Inflammatory macrophage treated with lipopolysaccharide for 4 hours (primary cell): ENCODE measurements at places on chromosomes 11 and 22.
A peak's percentile ranks its signal among the peaks of the same experiment; 100 is the strongest.

GRCh38 chr11:87020764-87021365 lies 16.9 kb upstream of the TMEM135 start:
- DNase-seq: no peak

GRCh38 chr22:47126344-47126811 lies 363.9 kb downstream of the TBC1D22A start:
- DNase-seq: no peak

GRCh38 chr11:55726715-55727324 lies 46.4 kb upstream of the OR5D13 start:
- DNase-seq: no peak

- no peak for DNase-seq
Measured at GRCh38 chr22:37358917-37359316, 68.4 kb downstream of the ELFN2 start.

DNA sequence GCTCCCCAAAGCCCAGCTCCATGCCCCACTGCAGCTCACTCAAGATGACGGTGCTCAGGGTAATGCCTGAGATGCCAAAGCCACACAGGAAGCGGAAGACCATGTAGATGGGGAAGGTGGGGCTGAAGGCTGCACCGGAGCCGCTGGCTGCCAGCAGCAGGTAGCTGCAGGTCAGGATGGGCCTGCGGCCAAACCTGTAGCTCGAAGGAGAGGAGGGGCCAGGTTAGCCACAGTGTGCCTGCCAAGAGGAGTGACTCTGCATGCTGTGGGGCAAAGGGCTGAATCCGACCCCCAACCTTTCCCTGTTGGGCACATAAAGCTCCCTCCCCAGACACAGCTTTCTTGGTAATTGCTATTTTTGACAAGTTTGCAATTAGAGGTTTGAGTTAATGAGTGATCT lies 14.9 kb upstream of the SLC22A6 start:
- DNase-seq: no peak

DNA sequence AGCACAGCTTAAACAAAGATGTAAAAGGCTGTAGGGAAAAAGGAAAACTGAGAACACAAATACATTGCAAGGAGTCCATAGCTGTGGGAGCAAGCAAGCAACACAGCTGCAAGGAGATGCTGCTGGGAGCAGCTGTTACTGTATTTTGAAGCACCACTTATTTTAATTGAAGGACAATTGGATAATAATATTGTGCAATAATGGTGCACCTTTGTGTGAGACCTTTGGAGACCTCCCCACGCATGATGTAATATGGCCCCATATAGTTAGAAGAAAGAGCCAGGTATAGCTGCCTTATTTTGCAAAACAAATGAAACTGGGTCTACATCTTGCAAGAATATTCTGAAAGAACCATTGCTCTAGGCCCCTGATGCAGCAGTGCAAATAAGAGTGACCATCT lies 191.1 kb upstream of the KIRREL3 start:
- DNase-seq: no peak

DNA sequence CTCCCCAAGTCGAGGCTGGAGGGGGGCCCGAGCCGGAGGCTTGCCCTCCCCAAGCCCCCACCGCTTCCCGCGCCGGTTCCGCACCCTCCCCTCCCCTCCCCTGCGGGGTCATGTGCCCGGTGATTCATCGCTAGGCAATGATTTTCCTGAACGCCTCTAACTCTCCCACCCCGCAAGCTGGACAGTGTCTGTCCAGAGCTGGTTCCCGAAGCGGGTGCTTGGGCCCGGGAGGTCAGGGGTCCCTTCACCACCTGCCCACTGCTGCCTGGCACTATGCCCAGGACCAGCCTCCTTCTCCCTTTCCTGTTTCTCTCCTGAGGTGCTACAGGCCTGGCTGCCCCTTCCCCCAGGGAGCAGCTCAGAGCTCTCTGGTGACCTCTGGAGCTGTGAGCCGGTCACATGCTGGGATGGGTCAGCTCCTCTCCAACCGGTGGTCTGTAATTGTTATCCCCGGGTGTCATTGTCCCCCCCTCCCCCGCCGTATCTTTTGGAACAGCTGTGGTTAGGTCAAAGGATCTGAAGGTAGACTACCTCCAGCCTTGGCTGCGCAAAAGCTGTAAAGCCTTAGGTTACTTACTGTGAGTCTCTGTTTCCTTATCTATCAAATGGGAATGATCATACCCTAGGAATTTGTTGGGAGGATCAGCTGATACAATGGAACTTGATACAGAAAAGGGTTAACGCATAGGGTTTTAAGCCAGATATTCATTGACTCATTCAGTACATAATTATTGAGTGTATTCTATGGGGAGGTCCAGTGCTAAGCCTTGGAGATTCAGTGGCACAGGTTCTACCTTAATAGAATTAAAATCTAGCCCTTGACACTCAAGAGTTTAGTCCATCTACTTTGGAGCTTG lies 753 bp downstream of the STX3 start:
- peak; percentile 72 for DNase-seq

DNA sequence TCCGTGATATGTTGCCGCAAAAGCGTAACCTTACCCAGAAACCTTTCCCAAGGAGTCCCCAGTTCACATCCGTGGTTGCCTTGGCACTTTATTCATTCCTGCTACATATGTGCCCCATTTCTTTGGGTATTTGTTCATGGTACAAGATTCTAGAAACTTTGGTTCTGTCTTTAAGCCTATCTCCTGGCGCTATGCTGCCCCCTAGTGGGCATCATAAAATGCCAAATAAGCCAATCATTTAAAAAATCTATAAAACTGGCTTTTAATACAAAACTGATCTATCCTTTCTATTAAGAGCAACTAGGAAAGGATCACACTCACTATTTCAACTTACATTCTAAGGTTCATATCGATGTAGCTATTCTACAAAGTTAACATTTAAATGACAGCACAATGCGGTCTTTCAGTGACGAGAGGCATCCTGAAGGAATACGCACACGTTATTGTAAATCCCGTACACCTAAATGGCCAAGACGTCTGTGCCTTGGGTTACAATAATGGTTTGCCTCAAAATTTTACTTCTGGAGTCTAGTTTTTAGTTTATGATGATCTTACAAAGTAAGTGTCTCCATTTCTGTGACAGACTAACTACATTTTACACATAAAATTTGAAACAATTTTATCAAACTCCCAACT lies 16.2 kb downstream of the PIWIL3 start:
- DNase-seq: peak; percentile 45

DNA sequence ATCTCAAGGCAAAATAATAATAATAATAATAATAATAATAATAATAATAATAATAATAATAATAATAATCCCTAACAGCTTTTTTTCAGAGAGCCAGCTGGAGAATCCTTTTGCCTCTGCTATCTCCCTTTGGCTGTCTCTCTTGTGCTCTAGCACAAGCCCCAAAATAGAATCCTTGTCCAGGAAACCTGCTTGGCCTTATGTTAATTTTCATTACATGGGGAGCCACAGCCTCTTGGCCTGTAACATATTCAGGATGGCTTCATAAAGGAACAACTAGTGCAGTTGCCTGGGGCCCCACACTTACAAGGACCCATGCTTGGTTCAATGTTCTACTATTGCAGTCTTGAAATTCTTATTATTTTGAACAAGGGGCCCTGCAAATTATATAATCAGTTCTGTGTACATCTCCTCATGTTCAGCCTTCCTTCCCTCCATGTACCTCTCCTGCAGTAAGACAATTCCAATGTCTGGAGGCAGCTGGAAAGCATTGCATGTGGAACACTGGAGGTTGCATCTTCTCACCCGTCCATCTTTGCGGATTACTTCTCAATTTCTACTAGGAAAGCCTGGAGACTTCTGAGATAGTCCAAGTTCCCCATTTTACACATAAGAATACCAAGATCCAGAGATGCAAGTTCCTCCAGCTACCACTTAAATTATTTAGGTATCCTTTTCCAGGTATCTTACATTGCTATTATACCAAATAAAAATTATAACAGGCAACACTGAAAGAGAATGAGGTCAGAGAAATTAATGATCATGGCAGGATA lies 37.8 kb upstream of the SORL1 start:
- DNase-seq: peak; percentile 43

- no peak for DNase-seq
Measured at GRCh38 chr11:44651535-44652155, 75.1 kb upstream of the TSPAN18 start.

GRCh38 chr11:6705905-6706535 lies 22.9 kb upstream of the MRPL17 start:
- DNase-seq: peak; percentile 60

- DNase-seq: peak; percentile 19
Measured at GRCh38 chr22:32661296-32661695, 140.2 kb upstream of the TIMP3 start.

- peak; percentile 27 for DNase-seq
Measured at GRCh38 chr11:104060820-104061219, 24.4 kb downstream of the DDI1 start.

- no peak for DNase-seq
Measured at GRCh38 chr11:34235591-34236071, 122.2 kb downstream of the ABTB2 start.

GRCh38 chr11:116467823-116468222 lies 305.0 kb downstream of the BUD13 start:
- no peak for DNase-seq

DNA sequence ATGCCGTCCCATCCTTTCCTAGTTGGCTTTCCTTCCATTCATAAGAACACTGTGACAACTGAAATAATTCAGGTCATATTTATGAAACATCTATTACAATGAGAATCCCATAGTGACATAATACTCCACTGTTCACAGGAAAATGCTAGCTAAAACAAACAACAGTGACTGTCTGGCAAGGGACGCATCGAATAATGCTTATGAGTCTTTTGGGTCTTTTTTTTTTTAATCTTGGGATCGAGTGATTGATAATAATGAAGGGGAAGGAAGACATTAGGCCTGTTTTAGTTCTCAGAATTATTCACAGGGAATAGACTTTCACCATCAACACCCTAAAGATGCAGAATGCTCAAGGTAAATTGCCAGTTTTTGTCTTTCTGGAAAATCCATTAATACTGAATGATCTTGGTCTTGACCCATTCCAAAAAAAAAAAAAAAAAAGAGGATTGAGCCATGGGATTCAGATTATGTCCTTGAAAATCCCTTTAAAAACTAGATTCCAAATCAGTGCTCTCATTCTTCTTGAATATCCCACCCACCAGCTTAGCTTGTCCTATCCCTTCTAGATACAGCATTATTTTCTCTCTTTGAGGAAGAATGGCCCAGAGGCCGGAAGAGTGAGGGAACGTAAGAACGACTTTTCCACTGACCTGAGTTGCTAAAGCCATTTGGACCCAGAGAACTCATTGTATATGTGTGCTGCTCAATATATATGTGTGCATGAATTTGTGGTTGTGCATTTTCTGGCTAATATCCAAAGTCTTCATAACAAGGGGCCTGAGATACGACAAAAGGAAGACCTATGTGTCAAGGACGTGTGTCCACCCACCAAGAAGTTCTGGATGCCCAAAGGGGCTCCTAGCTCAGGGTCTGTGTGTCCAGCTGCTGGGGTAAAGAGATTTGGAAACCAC lies 35.2 kb upstream of the CREB3L1 start:
- no peak for DNase-seq

GRCh38 chr11:47979378-47980087 lies 826 bp upstream of the PTPRJ start:
- no peak for DNase-seq

GRCh38 chr11:122751292-122752070 lies 86.8 kb upstream of the CRTAM start:
- no peak for DNase-seq

GRCh38 chr11:27387362-27387761 lies 24.3 kb upstream of the CCDC34 start:
- DNase-seq: no peak

GRCh38 chr11:16897470-16898061 lies 116.6 kb downstream of the PLEKHA7 start:
- DNase-seq: peak; percentile 59

- DNase-seq: no peak
Measured at GRCh38 chr11:129846508-129847335, 31.1 kb downstream of the TMEM45B start.

DNA sequence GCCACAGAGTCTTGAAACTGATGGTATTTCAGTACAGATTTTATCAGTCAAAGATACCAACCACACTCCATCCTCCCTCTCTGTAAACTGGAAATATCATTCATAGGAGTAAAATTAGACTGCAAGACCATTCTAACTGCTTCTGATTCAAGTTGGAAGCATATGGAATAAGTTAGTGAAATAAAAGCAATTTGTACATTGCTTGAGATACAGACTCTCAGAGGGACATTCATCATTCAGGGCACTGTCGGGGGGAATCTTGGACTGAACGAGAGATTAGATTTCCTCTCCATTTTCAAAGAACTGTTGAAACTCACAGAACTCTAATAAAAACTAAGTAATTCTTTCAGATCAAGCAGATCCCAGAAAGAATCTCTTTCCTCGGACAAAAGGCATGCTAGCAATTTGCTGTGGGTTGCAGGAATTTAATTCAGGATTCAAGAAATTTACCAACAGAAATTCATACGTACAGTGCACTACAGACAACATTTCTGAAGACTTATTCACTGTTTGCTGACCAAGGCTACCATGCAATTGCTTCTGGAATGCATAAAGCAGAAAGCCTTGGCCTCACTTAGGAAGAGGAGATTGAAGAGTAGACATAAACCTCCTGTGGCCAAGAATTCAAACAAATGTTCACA lies 34.1 kb downstream of the PAMR1 start:
- DNase-seq: no peak

DNA sequence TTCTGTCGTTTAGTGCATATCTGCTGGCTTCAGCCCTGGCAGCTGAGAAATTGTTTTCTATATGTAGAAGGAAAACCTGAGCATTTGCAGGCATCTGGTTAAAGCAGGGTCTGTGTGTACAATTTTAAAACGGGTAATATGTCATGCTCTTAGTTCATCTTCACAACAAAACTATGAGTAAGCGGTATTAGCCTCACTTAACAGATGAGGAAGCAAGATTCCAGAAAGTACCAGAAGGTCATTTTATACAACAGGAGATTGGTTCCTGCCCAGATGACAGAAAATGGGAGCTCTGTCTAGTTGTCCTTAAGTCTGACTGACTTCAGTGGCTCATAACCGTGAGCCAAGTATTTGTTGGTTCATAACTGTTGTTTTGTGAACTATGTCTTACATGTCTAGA lies 1.1 kb downstream of the TIMM10B start:
- DNase-seq: peak; percentile 71

GRCh38 chr11:117127171-117127901 lies 16.8 kb upstream of the PAFAH1B2 start:
- no peak for DNase-seq

DNA sequence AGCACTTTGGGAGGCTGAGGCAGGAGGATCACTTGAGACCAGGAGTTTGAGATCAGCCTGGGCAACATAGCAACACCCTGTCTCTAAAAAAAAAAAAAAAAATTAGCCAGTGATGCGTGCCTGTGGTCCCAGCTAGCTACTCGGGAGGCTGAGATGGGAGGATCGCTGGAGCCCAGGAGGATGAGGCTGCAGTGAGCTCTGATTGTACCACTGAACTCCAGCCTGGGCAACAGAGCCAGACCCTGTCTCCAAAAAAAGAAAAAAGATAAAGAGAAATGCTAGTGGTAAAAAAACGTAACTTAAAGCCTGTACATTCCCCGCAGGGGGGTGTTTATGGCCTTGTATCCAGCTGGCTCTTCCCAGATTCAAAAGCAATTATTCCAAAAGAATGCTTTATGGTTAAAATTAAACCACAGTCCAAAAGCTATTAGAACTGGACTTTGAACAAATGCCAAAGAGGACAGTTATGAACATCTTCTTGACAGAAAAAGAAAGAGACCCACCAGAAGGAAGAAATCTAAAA lies 16.4 kb upstream of the SNX32 start:
- DNase-seq: peak; percentile 36

- no peak for DNase-seq
Measured at GRCh38 chr22:32334660-32335365, 22.9 kb upstream of the RFPL3 start.

- DNase-seq: no peak
Measured at GRCh38 chr11:64564947-64565889, 25.8 kb upstream of the SLC22A12 start.

GRCh38 chr22:27193215-27193614 lies 535.8 kb downstream of the MIAT start:
- no peak for DNase-seq
